ENCODE measurements at places on chromosomes 7 and 10. TPM values are rescaled to one million over a fixed set of nuclear protein-coding genes. Genes with fewer than 3 reads are reported as not detected.

Gene CLEC2L
- total RNA-seq = not detected

GRCh38 chr10:47371629-47372485, 12.2 kb downstream of the ZNF488 start:
- no peak for DNase-seq

- DNase-seq = peak; percentile 68
Observed at GRCh38 chr7:77383333-77383740, 32.8 kb downstream of the GSAP start.

- no peak for DNase-seq
Observed at GRCh38 chr10:3761021-3761686, 23.9 kb downstream of the KLF6 start.

DNA sequence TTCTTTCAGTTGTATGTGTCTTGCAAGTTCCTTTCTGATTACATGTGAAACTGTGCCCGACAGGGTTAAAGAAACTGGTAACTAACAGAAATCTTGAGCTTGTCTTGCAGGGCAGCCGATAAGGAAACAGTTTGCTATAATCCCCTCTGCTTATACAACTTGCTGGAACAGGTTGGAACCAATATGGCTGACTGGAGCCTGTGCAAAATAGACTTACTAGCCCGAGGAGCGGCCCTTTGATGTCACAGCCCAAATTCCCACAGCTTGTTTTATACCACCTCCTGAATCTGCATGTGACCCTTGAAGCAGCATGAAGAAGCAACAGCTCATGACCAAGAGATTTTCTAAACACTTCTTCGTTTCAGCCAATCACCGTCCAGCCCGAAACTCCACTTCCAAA, 3.3 kb upstream of the YKT6 start:
- no peak for DNase-seq

Gene FANK1
- total RNA-seq = 13.3 TPM

- DNase-seq = peak; percentile 46
Observed at GRCh38 chr10:58734116-58734515, 221.4 kb downstream of the BICC1 start.

GRCh38 chr7:139720186-139720585, 57.6 kb downstream of the HIPK2 start:
- DNase-seq = no peak

DNA sequence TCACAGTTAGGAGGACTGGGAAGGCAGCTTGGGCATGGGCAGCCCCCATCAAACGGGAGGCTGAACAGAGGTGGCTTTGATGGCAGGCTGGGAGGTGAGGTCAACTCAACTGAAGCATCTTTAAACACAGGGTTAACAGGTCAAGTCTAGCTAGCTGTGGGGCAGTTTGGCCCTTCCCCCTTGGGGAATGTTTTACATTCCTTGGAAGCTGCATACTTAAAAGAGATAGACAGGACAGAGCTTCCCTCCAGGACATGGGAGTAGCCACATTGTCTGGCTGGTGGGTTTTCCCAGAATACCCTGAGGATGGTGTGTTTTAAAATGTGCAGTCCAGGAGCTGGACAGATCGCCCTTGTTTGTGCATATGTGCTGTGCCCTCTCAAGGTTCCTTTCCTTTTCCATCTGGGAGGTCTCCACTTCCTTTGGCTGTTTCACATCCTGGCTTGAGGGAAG, 6.8 kb upstream of the RASSF4 start:
- DNase-seq = no peak

DNA sequence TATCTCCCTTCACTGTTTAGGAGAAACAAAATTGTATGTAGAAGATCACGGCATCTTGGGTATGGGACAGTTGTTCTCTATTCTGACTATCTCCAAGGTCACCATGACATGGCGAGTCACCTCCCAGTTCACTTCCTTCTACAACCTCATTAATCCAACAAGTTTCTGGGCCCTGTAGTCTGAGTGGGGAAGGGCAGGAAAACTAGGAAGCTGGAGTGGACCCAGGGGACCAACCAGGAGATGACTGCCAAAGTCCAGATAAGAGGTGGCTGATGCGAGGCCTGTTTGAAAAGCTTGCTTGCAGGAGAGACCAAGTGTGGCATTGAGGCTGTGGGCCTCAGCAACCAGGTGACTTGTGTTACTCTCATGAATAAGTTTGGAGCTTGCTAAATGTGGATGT, 584.9 kb downstream of the TNS3 start:
- no peak for DNase-seq

Gene TMEM270
- not detected for total RNA-seq

Gene OR6B1
- total RNA-seq = not detected

GRCh38 chr10:61860964-61861758, 40.3 kb upstream of the ARID5B start:
- DNase-seq = no peak

Gene RNF133
- total RNA-seq = not detected
